Neuronal stem cell (in vitro differentiated cells): ENCODE measurements at places on chromosomes 7 and 10.

DNA sequence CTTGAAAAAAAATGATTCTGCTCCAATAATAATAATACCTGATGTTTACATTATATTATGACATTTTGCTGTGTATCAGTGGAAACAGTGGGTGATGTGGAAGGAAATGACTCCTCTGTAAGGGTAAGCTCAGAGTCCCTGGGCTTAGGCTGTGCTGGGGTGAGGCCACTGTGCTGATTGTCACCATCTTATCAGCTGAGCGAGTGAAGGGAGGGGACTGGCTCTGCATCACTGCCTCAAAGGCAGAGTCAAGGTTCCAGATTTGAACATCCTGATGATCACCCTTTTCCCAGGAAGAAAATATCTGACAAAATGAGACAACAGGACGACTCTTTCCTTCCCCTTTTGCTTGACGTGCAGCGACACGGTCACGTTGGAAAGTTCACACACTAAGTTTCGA, 24.0 kb upstream of the HABP2 start:
- no peak for DNase-seq

DNA sequence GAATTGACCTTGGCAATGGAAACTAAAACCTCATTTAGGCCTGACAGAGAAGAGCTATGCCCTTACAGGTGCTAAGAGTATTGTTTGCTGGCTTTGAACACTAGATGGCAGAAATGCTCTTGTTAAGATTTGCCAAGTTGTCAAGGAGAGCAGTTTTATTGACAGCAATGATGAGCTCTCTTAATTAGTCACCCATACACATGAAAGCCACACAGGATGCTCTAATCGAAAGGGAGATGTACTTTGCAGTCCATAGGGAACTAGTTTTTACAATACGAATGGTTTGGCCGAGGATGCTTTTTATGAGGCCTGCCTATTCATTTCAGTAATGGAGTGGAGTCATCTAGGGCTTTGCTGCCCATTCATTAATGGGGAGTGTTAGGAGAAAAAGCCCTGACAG, 45.4 kb upstream of the MBL2 start:
- DNase-seq, result peak; percentile 46

DNA sequence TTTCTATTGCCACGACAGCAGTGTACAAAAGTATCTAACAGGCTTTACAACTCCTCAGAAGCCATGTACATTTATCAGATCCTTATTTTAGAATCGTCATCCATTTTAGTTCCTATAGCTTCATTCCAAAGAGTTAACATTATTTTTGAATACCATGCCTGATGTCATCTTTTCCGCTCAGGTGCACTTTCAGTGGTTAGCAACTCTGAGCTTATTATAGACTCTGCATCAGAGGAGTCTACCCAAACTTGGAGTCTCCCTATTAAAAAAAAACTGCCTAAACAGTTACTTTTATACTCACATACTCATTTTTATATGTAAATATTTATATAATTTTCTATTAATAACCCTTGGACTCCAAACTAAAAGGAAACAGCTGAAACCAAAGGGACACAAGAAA, 31.6 kb upstream of the PRSS37 start:
- no peak for DNase-seq

DNA sequence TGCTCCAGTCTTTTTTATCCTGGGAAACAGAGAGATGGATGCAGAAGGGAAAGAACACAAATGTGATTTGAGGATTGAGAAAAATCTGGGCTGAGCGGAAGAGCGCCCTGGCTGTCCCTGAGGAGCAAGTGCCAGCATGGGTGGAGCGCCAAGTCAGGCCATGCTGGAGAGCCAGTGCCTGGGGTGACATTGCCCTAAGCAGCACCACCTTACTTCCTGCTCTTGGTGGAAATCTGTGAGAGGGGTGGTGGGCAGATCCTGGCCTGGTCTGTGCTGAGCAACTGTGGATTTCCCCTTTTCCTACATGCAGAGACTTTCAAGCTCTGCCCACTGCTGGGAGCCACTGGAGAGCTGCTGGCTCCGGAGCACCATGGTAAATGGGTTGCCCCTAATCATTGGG, 36.9 kb downstream of the DDIT4 start:
- DNase-seq, result no peak

- no peak for DNase-seq
Measured at GRCh38 chr7:151704960-151705635, 171.8 kb downstream of the PRKAG2 start.

- DNase-seq, result peak; percentile 40
Measured at GRCh38 chr7:65216469-65216868, 157.2 kb upstream of the ZNF92 start.

GRCh38 chr10:55273946-55274345, 472.9 kb upstream of the PCDH15 start:
- DNase-seq, result no peak

GRCh38 chr10:119268871-119269506, 61.6 kb downstream of the GRK5 start:
- DNase-seq, result no peak

DNA sequence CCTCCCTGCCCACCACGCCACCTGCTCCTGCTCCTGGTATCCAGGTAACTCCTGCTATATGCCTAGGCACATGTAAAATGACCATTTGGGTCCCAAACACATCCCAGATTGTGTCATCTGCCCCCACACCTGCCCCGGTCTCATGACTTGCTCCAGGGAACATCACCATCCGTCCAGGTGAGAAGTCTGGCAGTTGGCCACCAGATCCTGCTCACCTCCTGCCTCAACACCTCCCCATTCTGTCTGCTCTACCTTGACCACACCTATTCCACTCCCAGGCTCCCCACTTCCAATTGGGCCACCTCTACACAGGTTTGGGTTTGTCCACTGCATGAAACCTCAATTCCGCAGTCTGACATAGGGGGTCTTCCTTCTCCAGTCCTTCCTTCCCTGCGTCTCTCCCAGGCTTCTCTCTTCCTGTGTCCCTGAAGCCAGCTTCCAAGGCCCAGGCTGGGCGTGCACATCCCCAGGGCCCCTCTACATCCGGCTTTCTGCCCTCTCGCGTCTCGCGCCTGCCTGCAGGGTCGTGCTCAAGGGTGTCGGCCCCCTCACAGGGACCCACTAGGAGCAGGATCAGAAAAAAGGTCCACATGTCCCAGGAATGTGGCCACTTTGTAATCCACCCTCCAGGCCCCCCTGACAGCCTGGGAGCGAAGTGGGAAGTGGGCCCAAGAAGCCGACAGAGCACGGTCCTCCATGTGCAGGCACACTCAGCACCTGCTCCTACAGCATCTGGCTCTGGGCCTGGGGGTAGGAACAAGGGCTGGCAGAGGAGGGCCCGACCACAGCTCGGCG, 49.3 kb upstream of the DAGLB start:
- DNase-seq, result no peak

DNA sequence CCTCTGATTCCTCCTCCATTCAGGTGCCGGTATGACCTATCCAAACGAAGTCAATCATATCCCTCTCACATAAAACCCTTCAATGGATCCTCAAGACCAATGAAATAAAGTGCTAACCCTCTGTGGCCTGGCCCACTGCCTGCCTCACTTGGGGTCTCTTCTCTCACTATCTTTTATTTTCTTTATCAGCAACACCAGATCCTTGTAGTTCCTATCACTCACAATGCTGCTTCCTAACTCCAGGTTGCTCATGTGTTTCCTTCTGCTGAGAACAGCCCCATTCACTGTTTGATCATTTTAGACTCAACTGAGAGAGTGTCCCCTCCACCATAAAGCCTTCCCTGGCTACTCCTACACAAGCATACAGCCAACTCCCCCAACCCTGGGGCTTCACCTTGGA, 180.6 kb downstream of the DOCK4 start:
- DNase-seq, result no peak

- peak; percentile 66 for DNase-seq
Measured at GRCh38 chr7:13990319-13990983, 985 bp upstream of the ETV1 start.

GRCh38 chr7:11737723-11738122, 94.3 kb downstream of the THSD7A start:
- no peak for DNase-seq

DNA sequence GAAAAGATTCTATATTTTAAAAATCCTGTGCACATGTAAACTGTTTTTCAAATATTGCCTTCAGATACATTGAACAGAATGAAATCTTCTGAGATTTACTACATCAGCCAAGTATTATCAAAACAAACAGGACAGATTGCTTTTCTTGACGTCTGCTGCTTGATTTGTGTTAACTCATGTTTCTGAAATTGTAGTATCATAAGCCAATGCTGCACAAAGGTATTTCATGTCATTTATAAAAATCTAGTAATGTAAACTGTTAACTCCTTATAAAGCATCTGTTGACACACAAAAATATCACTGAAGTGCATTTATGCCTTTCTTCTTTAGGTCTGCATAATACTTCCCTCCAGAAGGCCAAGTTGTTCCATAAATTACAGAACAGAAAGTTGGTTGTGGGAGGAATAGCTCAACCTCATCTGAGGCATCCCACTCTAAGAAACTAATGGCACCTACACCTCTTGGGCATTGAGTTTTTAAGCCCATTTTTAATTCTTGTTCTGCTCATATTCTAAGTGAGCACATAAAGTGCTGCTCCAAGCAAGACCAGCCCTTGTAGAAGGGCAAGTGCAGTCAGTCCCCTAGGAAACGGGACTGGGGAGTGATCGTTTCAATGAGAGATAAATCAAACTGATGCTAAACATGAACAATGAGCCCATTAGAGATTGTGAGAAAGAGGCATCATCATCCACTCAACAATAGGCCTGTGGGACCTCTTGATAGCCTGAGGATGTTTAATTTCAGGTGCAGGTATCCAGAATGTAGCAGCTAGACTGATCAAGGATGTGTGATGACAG, 28.5 kb downstream of the CAV1 start:
- no peak for DNase-seq

DNA sequence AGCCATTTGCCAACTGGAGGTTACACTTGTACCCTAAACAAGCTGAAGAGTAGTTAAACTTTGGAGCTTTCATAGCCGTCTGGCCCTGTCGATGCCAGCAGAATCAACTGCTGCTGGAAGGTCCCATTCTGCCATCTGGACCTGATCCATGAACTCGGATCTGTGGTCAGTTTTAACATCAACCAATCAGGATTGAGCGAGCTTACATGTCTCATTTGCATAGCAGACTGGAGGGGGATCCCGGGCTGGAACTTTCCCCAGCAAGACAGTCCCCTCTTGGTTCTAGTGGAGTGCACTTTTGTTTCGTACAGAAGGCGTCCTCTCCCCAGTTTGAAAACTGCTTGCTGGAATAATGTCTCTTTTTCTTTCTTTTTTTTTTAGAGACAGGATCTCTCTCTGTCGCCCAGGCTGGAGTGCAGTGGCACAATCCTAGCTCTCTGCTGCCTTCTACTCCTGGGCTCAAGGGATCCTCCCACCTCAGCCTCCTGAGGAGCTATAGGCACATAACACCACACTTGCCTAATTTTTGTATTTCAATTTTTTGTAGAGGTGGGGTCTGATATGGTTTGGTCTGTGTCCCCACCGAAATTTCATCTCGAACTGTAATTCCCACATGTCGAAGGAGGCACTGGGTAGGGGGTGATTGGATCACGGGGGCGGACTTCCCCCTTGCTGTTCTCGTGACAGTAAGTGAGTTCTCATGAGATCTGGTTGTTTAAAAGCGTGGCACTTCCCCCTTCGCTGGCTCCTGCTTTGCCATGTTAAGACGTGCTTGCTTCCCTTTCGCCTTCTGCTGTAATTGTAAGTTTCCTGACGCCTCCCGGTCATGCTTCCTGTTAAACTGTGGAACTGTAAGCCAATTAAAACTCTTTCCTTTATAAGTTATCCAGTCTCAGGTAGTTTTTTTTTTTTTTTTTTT, 42.8 kb upstream of the SEPHS1 start:
- no peak for DNase-seq

- DNase-seq, result no peak
Measured at GRCh38 chr7:3310884-3311283, 9.8 kb downstream of the SDK1 start.

DNA sequence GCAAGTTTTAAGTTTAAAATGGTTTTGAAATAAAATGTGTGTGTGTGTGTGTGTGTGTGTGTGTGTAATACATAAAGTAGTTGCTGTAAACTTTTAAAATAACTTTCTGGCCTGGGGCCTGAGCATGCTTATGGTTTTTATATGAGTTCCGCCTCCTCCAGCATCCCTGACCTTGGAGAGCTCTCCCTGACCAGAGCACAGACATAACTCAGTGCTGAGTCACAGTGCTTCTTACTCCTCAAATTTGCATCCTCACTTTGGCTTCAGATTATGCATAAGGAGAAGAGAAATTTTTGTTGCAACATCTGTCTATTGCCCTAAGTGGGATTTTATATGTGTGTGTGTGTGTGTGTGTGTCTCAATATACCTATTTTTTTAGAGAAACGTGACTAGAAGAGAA, 200.8 kb downstream of the ELMO1 start:
- no peak for DNase-seq

- DNase-seq, result peak; percentile 50
Measured at GRCh38 chr10:84205049-84205852, 10.9 kb downstream of the CDHR1 start.

DNA sequence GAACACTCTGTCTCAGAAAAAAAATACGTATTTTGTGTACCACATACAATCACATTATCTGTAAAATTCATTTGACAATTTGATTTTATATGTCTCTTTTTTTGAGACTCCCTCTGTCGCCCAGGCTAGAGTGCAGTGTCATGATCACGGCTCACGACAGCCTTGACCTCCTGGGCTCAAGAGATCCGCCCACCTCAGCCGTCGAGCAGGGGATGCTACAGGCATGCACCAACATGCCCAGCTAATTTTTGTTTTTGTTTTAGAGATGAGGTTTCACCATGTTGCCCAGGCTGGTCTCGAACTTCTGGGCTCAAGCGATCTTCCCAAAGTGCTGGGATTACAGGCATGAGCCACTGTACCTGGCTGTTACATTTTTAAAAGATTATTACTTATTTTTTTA, 11.6 kb upstream of the BAZ1B start:
- DNase-seq, result no peak

DNA sequence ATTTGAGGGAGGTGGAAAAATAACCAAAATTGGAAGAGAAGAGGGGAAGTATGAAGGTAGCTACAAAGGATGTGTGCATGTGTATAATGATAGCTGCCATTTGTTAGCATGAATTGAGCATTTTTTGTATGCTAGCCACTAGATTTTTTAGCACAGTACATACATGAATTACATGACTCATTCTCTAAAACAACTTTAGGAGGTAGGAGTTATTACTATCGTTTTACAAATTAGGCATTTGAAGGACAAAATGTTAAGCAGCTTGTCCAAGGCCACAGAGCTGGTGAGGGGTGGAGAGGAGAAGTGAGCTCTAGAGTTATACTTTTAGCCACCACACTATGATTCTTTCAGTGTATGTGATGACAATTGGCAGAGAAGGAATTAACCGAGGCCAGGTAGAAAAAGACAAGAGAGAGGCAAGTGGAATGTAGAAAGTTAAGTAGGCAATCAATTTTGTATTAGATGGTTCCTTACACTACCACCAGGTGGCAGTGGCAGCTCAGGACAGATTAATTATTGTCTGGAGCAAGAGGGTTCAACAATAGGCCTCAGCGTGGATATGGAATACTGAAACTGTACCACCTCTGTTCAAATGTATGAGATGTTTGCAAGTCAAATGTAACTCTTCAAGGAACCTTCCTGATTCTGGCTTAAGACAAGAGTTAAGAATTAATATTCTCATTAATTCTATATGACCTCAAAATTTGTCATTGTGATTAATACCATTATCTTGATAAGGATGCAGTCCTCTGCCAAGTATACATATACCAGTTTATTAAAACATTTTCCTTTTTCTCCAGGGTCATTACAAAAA, 128.0 kb downstream of the MBL2 start:
- peak; percentile 23 for DNase-seq
